ENCODE measurements at places on chromosomes 12 and 14.

DNA sequence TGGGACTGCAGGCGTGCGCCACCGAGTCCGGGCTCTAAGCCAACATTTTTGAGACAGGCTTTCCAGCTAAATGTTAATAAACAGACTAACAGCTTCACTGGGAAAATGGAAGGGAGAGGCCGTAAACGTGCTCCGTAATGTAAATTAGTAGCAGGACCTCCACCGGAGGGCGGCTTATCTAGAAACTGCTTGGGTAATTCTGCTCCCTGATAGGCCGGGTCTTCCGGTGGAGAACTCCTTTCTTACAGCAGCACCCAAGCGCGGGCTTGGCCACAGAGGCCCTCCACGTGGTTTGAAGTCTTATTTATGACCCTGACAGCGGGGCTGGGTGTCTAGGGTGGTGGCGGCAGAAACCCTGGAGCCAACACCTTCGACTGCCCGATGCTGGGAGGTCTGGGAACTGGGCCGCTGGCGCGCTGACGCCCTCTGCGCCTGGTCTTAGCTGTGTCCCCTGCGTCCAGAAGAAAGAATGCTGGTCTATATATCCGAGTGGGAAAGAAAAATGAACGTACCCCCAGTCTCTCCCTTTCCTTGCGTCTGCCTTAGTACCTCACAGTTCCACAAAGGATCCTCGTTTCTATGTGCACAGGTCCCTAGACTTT is 1.7 kb downstream of the DPPA3 start:
- DNase-seq = no peak

DNA sequence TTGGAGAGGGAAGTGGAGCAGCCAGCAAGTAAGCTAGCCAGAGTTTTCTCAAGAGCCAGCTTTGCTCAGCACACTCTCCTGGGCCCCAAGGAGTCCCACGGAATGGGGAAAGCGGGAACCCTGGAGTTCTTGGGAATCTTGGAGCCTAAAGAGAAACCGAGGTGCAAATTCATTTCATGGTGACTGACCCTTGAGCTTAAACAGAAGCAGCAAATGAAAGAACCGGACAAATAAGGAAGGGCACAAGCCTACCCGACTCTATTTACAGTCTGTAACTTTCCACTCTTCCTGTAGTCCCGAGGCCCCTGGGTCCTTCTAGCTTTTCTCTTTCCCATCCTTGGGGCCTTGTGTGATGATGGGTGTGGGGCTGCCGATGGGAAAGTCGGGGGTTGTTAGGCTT is 18.1 kb upstream of the TIGAR start:
- DNase-seq = no peak

DNA sequence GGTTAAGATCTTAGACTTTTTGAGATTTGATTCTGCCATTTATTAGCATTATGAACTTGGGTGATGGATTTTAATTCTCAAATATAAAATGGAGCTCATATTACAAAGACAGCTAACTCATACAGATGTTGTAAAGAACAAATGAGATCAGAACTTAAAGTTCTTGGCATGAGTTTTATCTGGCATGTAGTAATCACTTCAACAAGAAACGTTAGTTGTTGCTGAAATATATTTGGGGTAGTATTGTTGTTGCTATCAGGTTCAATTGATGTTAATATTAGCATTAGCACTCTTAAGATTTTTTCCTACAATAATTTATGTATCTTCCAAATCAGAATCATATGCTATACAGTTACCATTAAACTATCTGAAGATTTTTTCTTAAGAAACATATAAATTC is 71.0 kb downstream of the SLC6A15 start:
- DNase-seq = no peak

GRCh38 chr12:117622087-117622486 is 260.7 kb upstream of the NOS1 start:
- DNase-seq = no peak

- no peak for DNase-seq
Measured at GRCh38 chr12:119156401-119157044, 22.2 kb upstream of the HSPB8 start.

DNA sequence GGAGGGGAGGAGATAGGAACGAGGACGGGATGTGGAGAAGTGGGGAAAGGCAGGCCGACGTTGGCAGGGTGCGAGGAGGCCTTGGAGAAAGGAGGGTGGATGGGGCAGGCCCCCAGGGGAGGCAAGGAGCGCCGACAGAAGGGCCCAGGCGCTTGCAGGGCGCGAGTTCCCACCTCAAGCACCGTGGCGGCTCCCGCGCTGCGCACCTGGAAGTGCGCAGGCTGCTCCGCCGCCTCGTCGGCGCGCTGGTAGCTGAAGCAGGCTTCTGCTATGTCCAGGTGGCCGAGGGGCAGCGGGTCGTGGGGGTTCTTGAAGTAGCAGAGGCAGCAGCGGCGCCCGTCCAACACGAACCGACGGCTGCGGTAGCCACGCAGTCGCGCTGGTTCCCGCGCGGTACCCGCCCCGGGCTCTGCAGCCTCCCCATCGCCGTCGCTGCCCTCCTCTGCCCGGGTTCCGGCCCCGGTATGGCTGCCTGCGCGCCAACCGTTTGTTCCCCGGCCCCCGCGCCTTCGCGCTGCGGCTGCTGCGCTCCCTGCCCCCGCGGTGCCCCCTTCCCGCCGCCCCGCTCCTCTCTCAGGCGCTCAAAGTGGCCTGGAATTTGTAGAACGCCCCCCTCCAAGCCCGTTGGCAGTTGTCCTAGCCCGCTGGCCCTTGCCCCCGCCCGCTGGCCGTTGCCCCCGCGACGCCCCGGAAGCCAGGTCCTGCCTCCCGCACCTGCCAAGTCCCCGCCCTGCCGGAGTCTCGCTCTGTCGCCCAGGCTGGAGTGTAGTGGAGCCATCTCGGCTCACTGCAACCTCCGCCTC is 1.1 kb upstream of the ACTR6 start:
- DNase-seq = peak; percentile 47

DNA sequence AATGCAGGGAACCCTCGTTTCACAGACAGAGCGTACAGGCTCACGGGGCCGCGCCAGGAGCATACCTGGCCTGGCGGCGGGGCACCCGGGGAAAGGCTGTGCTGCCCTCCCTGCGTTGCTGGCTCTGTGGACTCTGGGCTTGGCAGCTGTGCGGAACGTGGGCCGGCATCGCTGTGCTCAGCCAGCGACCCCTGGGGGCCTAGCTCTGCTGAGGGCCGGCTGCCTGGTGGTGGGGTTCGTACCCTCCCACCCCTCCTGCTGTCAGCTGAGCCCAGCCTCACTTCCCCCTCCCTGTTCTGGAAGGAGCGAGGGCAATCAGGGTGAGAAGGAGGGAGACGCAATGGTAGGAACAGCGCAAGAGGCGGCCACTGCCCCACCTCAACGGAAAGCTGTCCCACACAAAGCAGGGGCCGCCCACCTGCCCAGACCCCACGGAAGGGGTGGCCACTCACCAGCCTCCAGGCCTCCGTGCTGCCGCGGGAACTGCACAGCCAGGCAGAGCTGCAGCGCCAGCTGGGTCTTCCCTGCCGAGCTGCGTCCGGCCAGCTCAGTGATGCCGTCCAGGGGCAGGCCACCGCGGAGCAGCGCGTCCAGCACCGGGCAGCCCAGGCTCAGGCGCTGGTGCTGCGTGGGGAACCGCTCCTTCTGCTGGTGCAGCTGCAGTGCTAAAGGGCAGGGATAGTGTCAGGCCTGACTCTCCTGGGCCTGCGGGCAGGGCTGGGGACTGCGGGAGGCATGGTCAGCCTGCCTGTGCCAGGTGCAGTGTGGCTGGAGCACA is 8.5 kb downstream of the XRCC3 start:
- no peak for DNase-seq

DNA sequence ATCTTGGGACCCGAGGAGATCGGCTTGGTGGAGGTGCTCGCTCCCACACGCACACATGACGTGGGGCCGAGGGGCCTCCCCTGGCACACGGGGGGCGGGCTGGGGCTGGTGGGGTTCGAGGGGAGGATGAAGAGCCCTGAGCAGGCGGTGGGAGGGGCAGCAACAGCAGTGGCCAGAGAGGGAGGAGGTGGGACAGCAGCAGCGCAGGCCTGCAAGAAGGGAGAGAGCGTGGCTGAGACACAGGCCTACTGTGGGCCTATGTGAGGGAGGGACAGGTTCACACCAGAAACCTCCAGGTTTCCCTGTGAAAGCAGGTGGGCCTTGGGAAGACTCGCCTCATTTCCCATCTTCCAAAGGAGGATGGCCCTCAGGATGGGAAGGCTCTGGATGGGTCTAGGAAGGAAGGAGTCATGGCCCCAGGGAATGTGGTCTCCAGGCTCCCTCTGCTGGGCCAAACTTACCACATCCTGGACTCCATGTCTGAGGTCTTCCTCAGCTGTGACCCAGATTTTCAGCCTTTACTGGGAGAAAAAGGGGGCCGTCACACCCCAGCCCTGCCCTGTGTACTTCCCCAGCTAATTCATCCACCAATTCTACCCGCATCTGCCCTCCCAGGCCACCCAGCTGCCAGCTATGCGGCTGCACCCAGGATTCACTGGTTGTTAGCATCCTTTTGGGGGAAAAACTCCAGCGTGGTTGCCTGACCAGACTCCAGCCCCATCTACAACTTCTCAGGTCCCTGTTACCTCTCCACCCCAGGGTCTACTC is 2.8 kb downstream of the PIANP start:
- DNase-seq = no peak

- DNase-seq = no peak
Measured at GRCh38 chr12:100778967-100779590, 15.5 kb upstream of the ANO4 start.

- DNase-seq = no peak
Measured at GRCh38 chr12:1013618-1014489, 22.8 kb downstream of the ERC1 start.

DNA sequence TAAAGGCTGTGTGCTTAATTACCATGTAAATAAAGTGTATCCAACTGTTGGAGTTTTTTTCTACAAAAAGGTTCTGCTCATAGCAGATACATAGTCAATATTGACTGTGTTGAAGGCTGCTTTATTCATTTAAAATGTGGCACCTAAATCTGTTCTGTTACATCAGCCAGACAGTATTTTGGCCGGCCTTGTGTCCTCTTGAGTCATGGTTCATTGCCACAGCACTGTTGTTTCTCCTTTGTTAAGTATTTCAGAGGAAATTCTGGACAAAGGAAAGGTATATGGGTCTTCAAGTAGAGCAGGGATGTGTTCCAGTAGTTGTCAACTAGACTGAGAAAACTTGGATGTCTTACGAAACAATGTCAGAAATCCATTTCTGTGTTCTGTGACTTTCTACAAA is 95.5 kb downstream of the SLC38A6 start:
- DNase-seq = no peak

DNA sequence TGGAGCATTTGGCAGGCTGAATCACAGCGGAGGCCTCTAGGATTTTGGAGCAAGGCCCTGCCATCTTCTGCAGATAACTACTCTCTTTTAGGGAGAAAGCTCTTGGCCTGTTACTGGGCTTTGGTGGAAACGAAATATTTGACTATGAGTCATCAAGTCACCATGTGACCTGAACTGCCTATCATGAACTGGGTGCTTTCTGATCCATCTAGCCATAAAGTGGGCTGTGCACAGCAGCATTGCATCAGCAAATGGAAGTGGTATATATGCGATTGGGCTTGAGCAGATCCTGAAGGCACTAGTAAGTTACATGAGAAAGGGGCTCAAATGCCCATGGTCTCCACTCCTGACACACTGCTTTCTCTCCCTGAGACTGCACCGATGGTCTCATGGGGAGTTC is 21.1 kb downstream of the GYS2 start:
- DNase-seq = no peak

DNA sequence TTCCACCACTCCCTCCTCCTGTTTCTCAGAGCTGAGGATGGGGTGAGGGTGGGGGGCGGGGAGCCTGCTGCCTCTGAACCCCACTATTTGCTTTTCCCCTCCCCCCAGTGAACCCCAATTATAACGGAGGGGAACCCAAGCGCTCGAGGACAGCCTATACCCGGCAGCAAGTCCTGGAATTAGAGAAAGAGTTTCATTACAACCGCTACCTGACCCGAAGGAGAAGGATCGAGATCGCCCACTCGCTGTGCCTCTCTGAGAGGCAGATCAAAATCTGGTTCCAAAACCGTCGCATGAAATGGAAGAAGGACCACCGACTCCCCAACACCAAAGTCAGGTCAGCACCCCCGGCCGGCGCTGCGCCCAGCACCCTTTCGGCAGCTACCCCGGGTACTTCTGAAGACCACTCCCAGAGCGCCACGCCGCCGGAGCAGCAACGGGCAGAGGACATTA is 1.1 kb downstream of the HOXC4 start:
- no peak for DNase-seq

GRCh38 chr14:98321841-98322240 is 950.2 kb downstream of the BCL11B start:
- no peak for DNase-seq

- DNase-seq = no peak
Measured at GRCh38 chr12:42846782-42847181, 257.2 kb upstream of the PRICKLE1 start.

- DNase-seq = no peak
Measured at GRCh38 chr12:67155863-67156262, 113.3 kb upstream of the CAND1 start.

GRCh38 chr12:74365178-74365964 is 172.3 kb upstream of the ATXN7L3B start:
- DNase-seq = no peak

DNA sequence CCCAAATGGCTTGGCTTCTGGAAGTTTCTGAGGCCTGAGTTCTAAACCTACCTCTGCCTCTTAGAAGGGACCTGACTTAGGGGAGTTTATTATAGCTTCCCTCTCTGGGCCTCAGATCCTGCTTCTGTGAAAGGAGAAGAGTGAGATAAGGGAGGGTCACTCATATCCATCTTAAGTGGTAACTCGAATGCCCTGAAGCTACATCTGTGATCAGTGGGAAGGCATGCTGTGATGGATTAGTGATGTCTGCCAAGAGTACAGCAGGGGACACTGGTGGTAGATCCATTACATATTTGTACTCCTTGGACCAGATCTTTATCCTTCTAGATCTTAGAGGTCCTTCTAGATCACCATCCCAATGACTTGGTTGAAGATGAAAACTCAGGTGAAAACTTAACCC is 97.8 kb upstream of the NOS1 start:
- no peak for DNase-seq

GRCh38 chr12:74043343-74043742 is 494.3 kb upstream of the ATXN7L3B start:
- no peak for DNase-seq
